ENCODE measurements at places on chromosomes 2 and 18. TPM values are rescaled to one million over a fixed set of nuclear protein-coding genes. Genes with fewer than 3 reads are reported as not detected.

The DCAF17 gene
- total RNA-seq = 19.0 TPM

The RAX gene
- not detected for total RNA-seq

The SCG2 gene
- total RNA-seq = not detected

The FBXO48 gene
- 1.4 TPM for total RNA-seq

The CDH20 gene
- total RNA-seq = not detected

The ANKRD62 gene
- total RNA-seq = not detected

The CYS1 gene
- total RNA-seq = 0.11 TPM

The SGPP2 gene
- total RNA-seq = 3.0 TPM

The LBH gene
- 127 TPM for total RNA-seq

The SYT4 gene
- not detected for total RNA-seq

The CNTNAP5 gene
- total RNA-seq = not detected

The DCC gene
- total RNA-seq = not detected

The MYL1 gene
- total RNA-seq = not detected

The RIT2 gene
- total RNA-seq = not detected

The GALR1 gene
- not detected for total RNA-seq

The CAPN10 gene
- 29.1 TPM for total RNA-seq

The NEU2 gene
- total RNA-seq = not detected

The TANC1 gene
- total RNA-seq = 0.70 TPM

All from activated CD8-positive, alpha-beta T cell treated with anti-CD3 and anti-CD28 coated beads for 36 hours (primary cell).